ENCODE measurements at places on chromosomes 13 and 19.

- no peak for DNase-seq
Measured at GRCh38 chr13:37342205-37342604, 236.7 kb upstream of the CSNK1A1L start.

DNA sequence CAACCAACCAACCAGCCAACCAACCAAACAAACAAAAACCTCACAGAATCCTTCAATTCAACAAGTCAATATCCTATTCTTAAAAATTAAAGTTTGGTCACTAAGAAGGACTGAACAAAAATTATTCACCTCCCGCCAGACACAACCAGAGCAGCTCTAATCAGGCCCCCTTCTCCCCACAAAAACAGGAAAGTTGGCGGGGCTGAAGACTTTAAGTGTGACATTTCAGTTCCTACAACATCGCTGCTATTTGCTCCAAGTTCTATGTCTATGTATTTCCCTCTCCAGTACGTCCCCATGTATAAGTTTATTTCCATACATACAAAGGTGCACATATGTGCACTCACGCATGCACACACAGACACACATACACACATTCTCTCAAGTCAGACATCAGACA is 32.8 kb upstream of the STK24 start:
- DNase-seq: no peak

DNA sequence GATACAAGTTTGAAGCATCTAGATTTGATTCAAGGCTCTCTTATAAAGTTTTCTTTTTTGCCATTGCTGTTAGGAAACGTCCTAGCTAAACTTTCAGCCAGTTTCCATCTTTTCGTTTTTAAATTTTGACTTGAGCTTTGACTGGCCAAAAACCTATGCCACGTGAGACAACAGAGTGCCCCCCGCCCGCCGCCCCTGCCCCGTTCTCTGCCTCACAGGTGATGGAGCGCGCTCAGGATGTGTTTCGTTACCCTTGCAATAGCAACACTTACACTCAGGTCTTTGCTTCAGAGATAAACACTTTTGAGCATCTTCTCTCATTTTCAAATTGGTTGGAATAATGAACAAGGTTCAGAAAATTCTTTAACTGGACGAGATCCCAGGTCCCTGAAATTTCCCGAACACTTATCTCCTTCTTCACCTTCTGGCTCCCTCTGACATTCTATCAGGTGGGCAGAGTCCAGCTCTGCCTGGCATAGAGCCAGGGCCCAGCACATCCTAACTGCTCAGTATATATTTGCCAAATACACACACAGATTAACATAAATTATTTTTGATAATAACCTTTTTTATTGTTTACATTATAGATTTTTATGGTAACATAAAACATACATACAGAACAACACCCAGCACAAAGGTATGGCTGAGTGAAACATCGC is 301.1 kb downstream of the IRS2 start:
- no peak for DNase-seq

DNA sequence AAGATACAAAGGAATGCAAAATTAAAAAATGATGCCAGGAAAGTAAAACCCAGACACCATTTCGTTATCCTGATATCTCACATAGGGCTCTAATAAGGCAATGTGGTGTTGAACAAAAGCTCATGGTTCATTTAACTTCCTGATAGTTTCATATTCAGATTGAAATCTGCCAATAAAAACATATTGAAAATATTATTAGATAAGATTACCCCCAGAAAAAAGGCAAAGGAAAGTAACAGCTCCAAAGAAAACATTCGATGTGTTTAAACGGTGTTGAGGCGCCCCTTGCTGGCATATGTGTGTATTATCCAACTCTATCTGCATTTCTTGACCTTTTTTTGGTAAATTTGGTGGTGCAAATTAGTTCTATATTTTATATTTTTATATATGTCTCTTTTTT is 75.9 kb downstream of the ESD start:
- DNase-seq: peak; percentile 21

GRCh38 chr19:58227964-58228584 is 640 bp upstream of the ZNF544 start:
- no peak for DNase-seq

GRCh38 chr13:31073859-31074718 is 87.6 kb downstream of the HSPH1 start:
- DNase-seq: no peak

GRCh38 chr19:19120308-19121231 is 17.7 kb downstream of the TMEM161A start:
- no peak for DNase-seq

DNA sequence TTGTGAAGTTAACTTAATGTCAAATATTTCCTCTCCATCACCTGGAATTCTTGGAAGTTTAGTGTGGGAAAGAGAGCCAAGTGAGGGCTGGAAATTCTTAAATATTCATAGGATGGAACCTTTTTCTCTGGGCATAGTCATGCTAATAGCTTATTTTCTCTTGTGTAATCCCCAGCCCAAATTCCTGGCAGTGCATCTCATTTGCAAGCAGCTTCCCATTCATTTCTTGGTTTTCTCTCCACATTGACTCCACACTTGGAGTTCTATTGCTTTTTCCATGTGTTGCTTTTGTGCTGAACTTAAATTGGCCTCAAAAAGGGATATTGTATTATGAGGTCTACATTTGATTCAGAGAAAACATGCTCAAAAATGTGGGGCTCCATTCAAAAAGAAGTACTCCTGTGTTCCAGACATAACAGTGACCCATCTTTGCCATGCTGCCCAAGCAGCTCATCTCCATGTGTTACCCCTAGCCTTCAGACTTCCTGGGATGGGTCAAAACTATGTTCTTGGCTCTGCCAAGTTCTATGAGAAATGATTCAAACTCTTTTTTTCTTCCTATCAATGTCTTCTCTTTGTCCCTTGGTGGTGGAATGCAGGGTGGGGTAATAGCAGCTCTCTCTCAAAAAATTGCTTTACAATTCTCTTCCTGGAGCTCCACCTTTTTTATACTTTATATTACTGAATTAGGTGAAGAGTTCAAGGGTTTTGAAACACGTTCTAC is 2471.5 kb downstream of the PCDH9 start:
- DNase-seq: no peak

All from CD4-positive, alpha-beta T cell treated with Interferon gamma for 1 hour (primary cell).